ENCODE measurements at places on chromosomes 4 and X.

DNA sequence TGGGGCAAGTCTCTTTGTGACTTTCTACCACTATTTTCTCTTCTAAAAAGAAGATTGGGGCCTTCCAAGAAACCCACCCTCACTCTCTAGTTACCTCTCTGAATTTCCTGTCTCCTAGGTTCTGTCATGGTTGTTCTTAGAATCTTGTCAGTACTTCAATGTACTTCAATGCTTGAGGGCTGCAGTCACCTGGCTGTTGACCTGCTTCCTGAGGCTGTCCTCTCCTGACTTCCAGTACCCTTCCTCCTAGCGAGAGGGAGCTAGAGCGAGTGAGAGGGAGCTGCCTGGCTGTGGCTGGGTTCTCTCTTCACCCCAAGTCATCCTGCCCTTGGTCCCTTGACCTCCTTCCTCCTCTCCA lies 17.7 kb downstream of the CD99L2 start:
- H3K4me1 ChIP-seq, result no peaks in the 10 kb centered on the region
- no peaks in the 10 kb centered on the region for H3K36me3 ChIP-seq
- H3K27me3 ChIP-seq, result no peaks in the 10 kb centered on the region
- no peak overlapping the region for H3K4me3 ChIP-seq
- DNase-seq, result no peak
- H3K27ac ChIP-seq, result no peak overlapping the region

DNA sequence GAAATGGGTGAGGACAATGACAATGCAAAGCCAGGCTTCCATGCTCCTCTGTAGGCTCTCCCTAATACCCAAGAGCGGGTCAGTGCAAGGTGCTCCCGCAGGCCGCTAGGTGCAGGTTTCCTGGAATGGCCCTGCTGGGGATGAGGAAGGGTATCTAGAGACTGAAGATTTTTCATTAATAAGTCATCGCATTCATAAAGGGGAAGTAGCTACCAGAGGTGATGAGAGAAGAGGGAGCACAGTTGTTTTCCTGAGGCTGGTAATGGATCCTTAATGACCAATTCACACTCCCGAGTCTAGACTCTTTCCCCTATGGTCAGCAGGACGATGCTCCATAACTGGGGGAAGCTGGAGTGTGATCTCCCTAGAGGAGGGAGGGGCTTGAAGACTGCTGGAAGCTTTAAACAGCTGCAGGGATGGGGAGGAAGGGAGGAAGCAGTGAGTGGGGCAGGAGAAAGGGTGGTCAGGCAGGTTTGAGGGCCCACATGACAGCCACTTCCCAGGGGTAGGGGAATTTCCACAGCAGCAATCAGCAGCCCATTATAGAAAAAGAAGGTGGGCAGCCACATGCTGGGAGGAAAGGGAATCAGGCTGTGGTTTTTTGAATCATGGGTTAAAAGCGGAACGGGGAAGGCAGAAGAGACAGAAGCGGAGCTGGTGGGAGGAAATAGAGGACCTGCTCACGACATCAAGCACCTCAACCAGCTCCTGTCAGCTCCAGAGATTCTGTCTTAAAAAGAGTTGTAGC lies 10.2 kb upstream of the ATP6AP2 start:
- no peaks in the 10 kb centered on the region for H3K4me1 ChIP-seq
- DNase-seq, result peak; percentile 11
- no peak overlapping the region for H3K4me3 ChIP-seq

- no peaks in the 10 kb centered on the region for H3K27me3 ChIP-seq
- H3K4me3 ChIP-seq, result no peak overlapping the region
- H3K27ac ChIP-seq, result no peak overlapping the region
- H3K36me3 ChIP-seq, result no peaks in the 10 kb centered on the region
These were observed 152.0 kb downstream of the GASK1B start for GRCh38 chr4:158020734-158021346.

GRCh38 chrX:9871701-9872268 lies 85.6 kb downstream of the SHROOM2 start:
- no peaks in the 10 kb centered on the region for H3K36me3 ChIP-seq
- no peaks in the 10 kb centered on the region for H3K4me1 ChIP-seq
- no peak overlapping the region for H3K4me3 ChIP-seq
- DNase-seq, result no peak
